ENCODE measurements at places on chromosomes 12 and 14.

- DNase-seq, result no peak
Observed at GRCh38 chr12:77001276-77001675, 64.1 kb downstream of the E2F7 start.

DNA sequence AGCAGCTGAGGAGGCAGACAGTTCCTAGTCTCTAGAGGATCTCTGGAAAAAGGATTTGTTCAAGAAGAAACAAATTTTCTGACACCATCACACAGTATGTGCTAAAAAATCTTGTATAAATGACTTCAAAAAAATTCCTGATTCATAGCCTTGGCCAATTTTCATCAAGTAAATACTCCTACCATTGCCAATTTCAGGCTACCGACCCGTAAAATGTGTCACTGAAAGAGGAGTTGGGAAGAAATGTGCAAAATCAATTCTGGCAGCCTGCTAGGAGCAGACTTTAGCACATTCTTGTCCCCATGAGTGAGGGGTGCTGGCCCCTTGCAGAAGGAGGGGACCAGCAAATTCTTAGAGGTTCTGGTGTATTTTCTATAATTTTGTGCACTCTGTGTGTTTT is 109.4 kb downstream of the TMEM30B start:
- DNase-seq, result no peak

DNA sequence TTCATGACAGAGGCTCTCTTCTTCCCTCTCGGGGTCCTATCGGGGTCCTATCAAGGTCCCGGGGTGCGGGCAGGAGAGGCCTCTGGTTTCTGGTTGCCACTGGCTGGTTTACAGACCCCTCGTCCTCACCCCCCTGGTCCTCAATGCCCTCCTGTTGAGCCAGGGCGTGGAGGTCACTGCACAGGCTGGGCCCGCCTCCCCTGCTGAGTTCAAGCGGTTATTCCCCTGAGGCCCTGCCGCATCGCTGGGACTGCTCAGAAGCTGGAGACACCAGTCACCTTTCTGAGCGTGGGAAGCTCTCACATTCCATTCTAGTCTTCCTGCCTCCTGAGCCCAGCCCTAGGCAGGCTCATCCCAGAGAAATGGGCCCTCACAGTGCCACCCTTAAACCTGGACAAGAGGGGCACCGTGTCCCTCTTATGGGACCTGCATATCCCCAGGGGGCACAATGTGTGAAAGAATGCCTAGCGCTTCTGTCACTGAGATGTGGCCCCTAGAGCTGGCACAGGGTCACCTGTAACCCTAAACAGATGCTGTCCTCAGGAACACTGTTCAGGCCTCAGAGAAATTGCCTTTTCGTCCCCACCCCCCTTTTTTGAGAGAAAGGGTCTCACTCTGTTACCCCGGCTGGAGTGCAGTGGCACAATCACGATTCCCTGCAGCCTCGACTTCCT is 177.7 kb upstream of the RGS6 start:
- DNase-seq, result no peak

- peak; percentile 72 for DNase-seq
Observed at GRCh38 chr12:121530600-121531355, 50.0 kb downstream of the KDM2B start.

GRCh38 chr14:55092341-55092740 is 36.7 kb upstream of the LGALS3 start:
- DNase-seq, result no peak

DNA sequence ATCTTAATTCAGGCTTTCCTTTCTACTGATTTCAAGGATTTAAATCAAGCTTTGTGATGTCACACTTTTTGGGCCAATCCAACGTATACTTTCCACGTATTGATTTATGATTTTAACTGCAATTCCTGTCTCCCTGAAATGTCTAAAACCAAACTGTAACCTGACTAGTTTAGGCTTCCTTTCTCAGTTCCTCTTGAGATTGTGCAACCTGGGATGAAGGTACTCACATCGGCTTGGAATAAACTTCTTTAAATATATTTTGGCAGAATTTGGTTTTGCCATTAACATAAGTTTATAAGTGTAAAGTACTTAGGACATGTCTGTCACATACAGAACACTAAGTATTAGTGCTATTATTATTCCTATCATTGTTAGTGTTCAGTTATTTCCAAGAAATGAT is 224.6 kb downstream of the CRADD start:
- DNase-seq, result no peak

DNA sequence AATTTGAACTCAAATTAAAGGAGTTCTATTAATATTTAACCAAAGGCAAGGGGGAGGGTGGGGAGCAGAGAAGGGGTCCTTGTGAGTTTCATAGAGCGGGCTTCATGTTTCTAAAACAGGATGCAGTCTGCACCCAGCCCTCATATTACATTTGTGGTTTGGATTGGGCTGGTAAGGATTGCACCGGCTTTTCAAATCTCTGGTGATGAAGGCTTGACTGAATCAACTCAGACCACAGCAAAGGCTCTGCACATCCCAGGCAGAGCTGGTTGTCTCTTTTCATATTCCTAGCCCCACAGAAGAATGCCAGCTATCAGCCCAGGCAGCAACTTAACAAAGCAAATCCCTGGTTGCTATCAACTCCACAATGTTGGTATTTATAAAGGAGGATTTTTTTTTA is 1221.4 kb downstream of the VRK1 start:
- no peak for DNase-seq

- DNase-seq, result no peak
Observed at GRCh38 chr14:37610945-37611523, 15.6 kb downstream of the TTC6 start.

GRCh38 chr14:86038387-86039042 is 508.6 kb downstream of the FLRT2 start:
- DNase-seq, result peak; percentile 11

- no peak for DNase-seq
Observed at GRCh38 chr12:26874501-26875296, 41.7 kb upstream of the ITPR2 start.

GRCh38 chr12:32895688-32896431 is 717 bp downstream of the PKP2 start:
- peak; percentile 16 for DNase-seq

Measured in heart right ventricle (tissue), 16 donors.